Muscle of leg (tissue), 16 donors: ENCODE measurements at places on chromosomes 1 and 21. TPM values are rescaled to one million over a fixed set of nuclear protein-coding genes. Genes with fewer than 3 reads are reported as not detected.

The SPRR2B gene
- not detected for polyA plus RNA-seq

The APCS gene
- polyA plus RNA-seq: not detected

The CXADR gene
- 3.6 TPM for polyA plus RNA-seq

The UBXN10 gene
- 0.37 TPM for polyA plus RNA-seq

The TFF1 gene
- not detected for polyA plus RNA-seq

The ITLN2 gene
- not detected for polyA plus RNA-seq

The C8A gene
- 0.33 TPM for polyA plus RNA-seq

The ZBED6 gene
- polyA plus RNA-seq: 13.9 TPM

The CNKSR1 gene
- polyA plus RNA-seq: 5.2 TPM

The SDC3 gene
- 64.3 TPM for polyA plus RNA-seq

The TSPAN1 gene
- polyA plus RNA-seq: 0.41 TPM

The AGMAT gene
- polyA plus RNA-seq: 2.9 TPM

The LCE1B gene
- not detected for polyA plus RNA-seq

The PALMD gene
- polyA plus RNA-seq: 95.5 TPM

The RIIAD1 gene
- polyA plus RNA-seq: not detected

The AHCYL1 gene
- polyA plus RNA-seq: 37.3 TPM

The LY9 gene
- 0.42 TPM for polyA plus RNA-seq

The GBP1 gene
- polyA plus RNA-seq: 3.6 TPM

The SIPA1L2 gene
- polyA plus RNA-seq: 31.0 TPM

The BLZF1 gene
- polyA plus RNA-seq: 12.7 TPM

The TTC4 gene
- 30.8 TPM for polyA plus RNA-seq

The AGRN gene
- polyA plus RNA-seq: 52.8 TPM

The CASP9 gene
- polyA plus RNA-seq: 16.8 TPM
